Thyroid gland (tissue), 4 donors: ENCODE measurements at places on chromosomes 1 and 21. TPM values are rescaled to one million over a fixed set of nuclear protein-coding genes. Genes with fewer than 3 reads are reported as not detected.

CYP2J2 gene
- not detected for total RNA-seq

GREM2 gene
- 0.44 TPM for total RNA-seq

LRRN2 gene
- 8.6 TPM for total RNA-seq

TCHH gene
- total RNA-seq, result 0.11 TPM

DCST1 gene
- total RNA-seq, result not detected

TSPAN1 gene
- 61.2 TPM for total RNA-seq

CHRNB2 gene
- not detected for total RNA-seq

TMPRSS3 gene
- total RNA-seq, result 12.6 TPM

CELF3 gene
- total RNA-seq, result 1.4 TPM

MLLT11 gene
- total RNA-seq, result 0.46 TPM

GBP4 gene
- 2.5 TPM for total RNA-seq

DIO1 gene
- 313 TPM for total RNA-seq

FCGR3A gene
- total RNA-seq, result 8.3 TPM

CACNA1E gene
- total RNA-seq, result under 0.01 TPM

GBP1 gene
- 54.3 TPM for total RNA-seq

ATP6V1G3 gene
- total RNA-seq, result not detected

FNDC5 gene
- total RNA-seq, result 0.27 TPM

FAM151A gene
- total RNA-seq, result not detected

LY9 gene
- 0.33 TPM for total RNA-seq

- H3K27me3 ChIP-seq, result no peaks in the 10 kb centered on the region
- H3K4me3 ChIP-seq, result no peak overlapping the region
- H3K4me1 ChIP-seq, result no peaks in the 10 kb centered on the region
Measured at GRCh38 chr1:101251504-101251903, 14.7 kb downstream of the S1PR1 start.

DNA sequence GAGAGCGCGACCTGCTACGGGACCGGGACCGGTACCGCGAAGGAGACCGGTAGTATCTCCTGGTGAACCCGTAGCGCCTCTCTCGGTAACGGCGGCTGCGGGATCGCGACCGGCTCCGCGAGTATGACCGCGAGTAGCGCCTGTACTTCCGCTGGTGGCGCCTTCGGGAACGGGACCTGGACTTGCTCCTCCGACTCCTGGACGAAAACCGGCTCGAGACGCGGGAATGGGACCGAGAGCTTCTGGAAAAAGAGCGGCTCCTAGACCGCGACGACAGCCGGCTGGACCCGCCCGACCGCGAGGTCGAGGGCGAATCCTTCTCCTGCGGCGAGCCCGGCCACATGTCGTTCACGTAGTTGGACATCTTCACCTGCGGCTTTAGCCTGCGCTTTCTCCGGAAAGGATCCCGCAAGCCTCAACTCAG is 642 bp downstream of the RSRP1 start:
- H3K27me3 ChIP-seq, result no peaks in the 10 kb centered on the region
- peaks cover 24% of the 10 kb centered on the region for H3K4me1 ChIP-seq
- peak; percentile 19 for DNase-seq
- H3K27ac ChIP-seq, result peak overlapping the region; percentile 97

DNA sequence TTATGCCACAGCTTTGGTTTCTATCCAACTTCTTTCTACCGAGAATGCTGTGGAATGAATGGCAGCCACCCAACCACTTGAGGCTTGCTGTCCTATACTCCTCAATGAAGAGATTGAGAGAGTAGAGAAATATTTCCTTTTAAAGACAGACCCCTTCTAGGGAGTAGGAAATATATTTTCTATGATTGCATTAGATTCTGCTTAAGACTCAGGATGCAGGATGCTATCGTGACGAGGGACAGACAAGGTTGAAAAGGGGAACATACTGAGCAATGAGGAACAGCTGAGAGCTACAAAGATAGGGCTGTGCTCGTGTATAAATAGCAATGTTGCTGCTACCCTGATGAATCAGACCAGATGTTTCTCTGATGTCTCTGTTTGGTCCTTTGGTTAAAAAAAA is 7.1 kb upstream of the RASAL2 start:
- H3K36me3 ChIP-seq, result no peaks in the 10 kb centered on the region
- H3K4me3 ChIP-seq, result peak overlapping the region; percentile 1
- DNase-seq, result peak; percentile 81
- peaks cover 12% of the 10 kb centered on the region for H3K4me1 ChIP-seq
- H3K27me3 ChIP-seq, result no peaks in the 10 kb centered on the region

- no peaks in the 10 kb centered on the region for H3K36me3 ChIP-seq
- no peak for DNase-seq
- H3K27me3 ChIP-seq, result no peaks in the 10 kb centered on the region
- peaks cover 7% of the 10 kb centered on the region for H3K4me1 ChIP-seq
- no peak overlapping the region for H3K27ac ChIP-seq
Measured at GRCh38 chr1:192488058-192488457, 87.5 kb upstream of the RGS1 start.

DNA sequence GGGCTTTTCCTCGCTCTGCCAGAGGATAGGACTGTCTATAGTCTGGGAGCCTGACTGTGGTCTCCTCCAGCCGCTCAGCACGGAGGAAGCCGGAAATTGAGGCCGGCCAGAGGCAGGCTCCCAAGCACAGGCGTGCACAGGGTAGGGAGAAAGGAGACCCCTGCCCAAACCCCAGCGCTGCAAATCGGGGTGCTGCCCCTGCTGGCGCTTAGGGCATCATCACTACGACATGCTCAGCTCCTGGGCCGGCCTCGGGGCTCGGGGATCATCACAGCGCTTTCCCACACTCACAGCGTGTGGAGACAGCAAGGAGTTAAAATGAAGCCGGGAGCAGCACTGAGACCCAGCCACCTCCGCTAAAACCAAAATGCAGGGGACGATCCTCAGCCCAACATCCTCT is 62.8 kb upstream of the ARHGEF16 start:
- H3K27me3 ChIP-seq, result no peaks in the 10 kb centered on the region
- no peaks in the 10 kb centered on the region for H3K36me3 ChIP-seq
- H3K4me1 ChIP-seq, result peaks cover 16% of the 10 kb centered on the region

- H3K4me3 ChIP-seq, result no peak overlapping the region
- no peaks in the 10 kb centered on the region for H3K36me3 ChIP-seq
- H3K27me3 ChIP-seq, result no peaks in the 10 kb centered on the region
- no peaks in the 10 kb centered on the region for H3K4me1 ChIP-seq
Measured at GRCh38 chr1:29593601-29594382, 357.5 kb downstream of the PTPRU start.

- no peak overlapping the region for H3K27ac ChIP-seq
- no peak overlapping the region for H3K4me3 ChIP-seq
- no peaks in the 10 kb centered on the region for H3K27me3 ChIP-seq
- H3K36me3 ChIP-seq, result no peaks in the 10 kb centered on the region
- DNase-seq, result no peak
- H3K4me1 ChIP-seq, result no peaks in the 10 kb centered on the region
Measured at GRCh38 chr1:31823780-31824179, 8.0 kb upstream of the SPOCD1 start.

- no peaks in the 10 kb centered on the region for H3K27me3 ChIP-seq
- no peak overlapping the region for H3K27ac ChIP-seq
- no peak overlapping the region for H3K4me3 ChIP-seq
- H3K4me1 ChIP-seq, result no peaks in the 10 kb centered on the region
Measured at GRCh38 chr1:70685300-70686286, 274.5 kb downstream of the CTH start.

GRCh38 chr1:92343061-92343460 is 44.2 kb downstream of the RPAP2 start:
- no peak overlapping the region for H3K4me3 ChIP-seq
- no peak overlapping the region for H3K27ac ChIP-seq
- H3K27me3 ChIP-seq, result no peaks in the 10 kb centered on the region
- H3K36me3 ChIP-seq, result no peaks in the 10 kb centered on the region
- no peak for DNase-seq

DNA sequence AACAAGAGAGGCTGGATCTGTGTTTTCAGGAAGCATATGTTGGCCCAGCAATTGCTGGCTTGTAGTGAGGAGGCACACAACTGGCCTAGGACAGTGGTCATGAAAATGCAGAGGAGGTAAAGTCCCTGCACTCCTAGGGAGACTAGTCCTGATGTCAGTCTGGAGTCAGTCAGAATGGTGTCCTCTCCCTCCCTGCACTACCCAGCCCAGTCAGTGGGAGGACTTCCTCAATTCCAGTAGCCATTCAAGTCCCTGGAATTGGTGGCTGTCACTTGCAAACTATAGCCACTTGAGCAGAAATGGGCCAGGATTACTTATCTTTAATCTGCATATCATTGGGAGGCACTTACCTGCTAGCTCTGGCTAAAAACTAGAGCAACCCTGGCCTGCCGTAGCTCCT is 18.6 kb downstream of the NDUFS5 start:
- peaks cover 13% of the 10 kb centered on the region for H3K36me3 ChIP-seq
- peaks cover 11% of the 10 kb centered on the region for H3K4me1 ChIP-seq

- no peaks in the 10 kb centered on the region for H3K27me3 ChIP-seq
- no peak for DNase-seq
- no peak overlapping the region for H3K27ac ChIP-seq
- no peak overlapping the region for H3K4me3 ChIP-seq
Measured at GRCh38 chr1:4691766-4692405, 37.5 kb downstream of the AJAP1 start.

DNA sequence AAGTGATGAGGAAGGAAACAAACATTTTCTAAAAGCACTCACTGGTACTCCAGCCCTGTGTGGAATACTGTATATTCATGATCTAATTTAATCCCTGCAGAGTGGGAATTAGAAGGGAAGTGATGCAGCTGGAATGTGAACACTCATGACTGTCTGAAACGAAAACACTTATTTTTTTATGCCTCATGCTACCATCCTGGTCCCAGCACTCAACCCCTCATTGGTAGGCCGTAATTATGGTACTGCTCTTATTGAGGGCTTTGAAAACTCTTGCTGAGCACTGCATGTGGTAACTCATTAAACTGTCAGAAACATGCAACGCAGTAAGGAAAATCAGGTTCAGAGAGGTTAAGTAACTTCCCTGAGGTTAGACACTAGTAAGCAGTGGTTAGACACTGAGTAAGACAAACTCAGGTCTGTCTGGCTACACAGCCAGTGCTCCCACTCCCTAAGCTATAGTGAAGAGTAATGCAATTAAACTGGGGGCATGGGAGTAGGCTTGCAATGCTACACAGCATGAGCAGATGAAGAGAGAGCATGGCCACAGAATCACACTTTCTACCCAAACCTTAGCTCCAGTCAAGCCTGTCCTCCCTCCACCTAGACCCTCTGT is 17.3 kb upstream of the TNFSF4 start:
- no peak overlapping the region for H3K27ac ChIP-seq
- H3K27me3 ChIP-seq, result no peaks in the 10 kb centered on the region
- H3K36me3 ChIP-seq, result no peaks in the 10 kb centered on the region
- H3K4me1 ChIP-seq, result no peaks in the 10 kb centered on the region
- no peak overlapping the region for H3K4me3 ChIP-seq
- no peak for DNase-seq

DNA sequence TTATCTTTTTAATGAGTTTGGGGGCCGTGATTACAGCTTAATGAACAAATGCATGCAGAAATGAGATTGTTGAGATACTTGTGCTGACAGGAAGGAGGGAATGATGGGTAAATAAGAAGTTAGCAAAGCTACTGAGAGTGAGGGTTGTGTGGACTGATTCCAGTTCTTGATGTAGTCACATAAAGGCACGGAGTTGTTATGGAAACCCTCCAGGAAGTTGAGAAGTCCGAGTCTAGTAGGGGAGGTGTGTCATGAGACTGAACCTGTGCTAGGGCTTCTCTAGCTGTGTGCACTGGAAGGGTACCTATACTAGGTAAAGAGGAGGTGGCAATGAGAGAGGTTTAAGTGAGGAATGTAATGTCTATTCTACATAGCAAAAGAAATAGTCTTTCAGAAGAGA is 475.7 kb downstream of the USP25 start:
- H3K4me3 ChIP-seq, result no peak overlapping the region
- H3K36me3 ChIP-seq, result no peaks in the 10 kb centered on the region
- no peak for DNase-seq
- H3K4me1 ChIP-seq, result no peaks in the 10 kb centered on the region
- no peak overlapping the region for H3K27ac ChIP-seq

DNA sequence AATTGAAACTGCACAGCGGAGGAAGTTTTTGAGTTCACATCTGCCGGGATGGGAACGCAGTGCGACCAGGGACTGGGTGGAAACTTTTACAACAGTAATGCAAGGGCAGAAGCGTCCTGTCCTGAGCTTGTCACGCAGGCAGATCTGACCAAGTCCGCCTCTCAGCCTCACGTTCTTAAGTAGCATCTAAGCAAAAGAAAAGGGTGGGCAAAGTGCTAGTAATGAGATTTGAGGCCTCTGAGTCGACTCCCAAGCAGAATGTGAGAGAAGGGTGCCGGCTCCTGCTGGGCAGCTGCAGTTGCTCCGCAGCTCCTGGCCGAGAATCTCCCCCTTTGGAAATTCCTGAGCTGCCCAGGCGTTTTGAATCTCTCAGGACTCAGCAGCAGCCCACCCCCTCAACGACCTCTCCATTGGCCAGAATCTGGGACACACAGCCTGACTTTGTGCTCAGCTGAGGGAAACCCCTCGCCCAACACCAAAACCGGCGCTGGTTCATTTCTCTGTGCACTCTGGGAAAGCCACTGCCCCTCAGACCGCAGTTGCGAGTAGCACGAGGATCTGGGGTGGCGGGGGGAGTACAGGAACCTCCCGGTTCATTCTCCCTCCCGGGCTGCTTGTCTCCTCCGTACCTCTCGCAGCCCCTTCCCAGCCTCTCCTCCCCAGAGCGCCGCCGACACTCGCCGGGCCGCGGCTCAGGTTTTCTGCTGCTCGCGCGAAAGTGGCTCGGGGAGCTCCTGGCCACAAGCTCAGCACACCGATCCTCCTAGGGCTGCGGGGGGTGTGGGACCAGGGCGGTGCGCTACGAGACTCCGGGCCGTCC is 913 bp upstream of the S1PR1 start:
- no peaks in the 10 kb centered on the region for H3K27me3 ChIP-seq
- H3K4me3 ChIP-seq, result peak overlapping the region; percentile 45
- H3K27ac ChIP-seq, result peak overlapping the region; percentile 75
- H3K4me1 ChIP-seq, result peaks cover 7% of the 10 kb centered on the region

- H3K27me3 ChIP-seq, result no peaks in the 10 kb centered on the region
- no peak overlapping the region for H3K4me3 ChIP-seq
- DNase-seq, result no peak
- no peaks in the 10 kb centered on the region for H3K4me1 ChIP-seq
Measured at GRCh38 chr1:171834821-171835220, 6.5 kb upstream of the DNM3 start.

- no peak for DNase-seq
- no peaks in the 10 kb centered on the region for H3K4me1 ChIP-seq
- H3K27me3 ChIP-seq, result no peaks in the 10 kb centered on the region
- peak overlapping the region; percentile 47 for H3K27ac ChIP-seq
- no peak overlapping the region for H3K4me3 ChIP-seq
Measured at GRCh38 chr21:46056450-46056903, 41.4 kb upstream of the COL6A2 start.

- no peaks in the 10 kb centered on the region for H3K36me3 ChIP-seq
- no peaks in the 10 kb centered on the region for H3K4me1 ChIP-seq
- no peak overlapping the region for H3K27ac ChIP-seq
- no peak overlapping the region for H3K4me3 ChIP-seq
Measured at GRCh38 chr1:66692681-66693080, 59.6 kb upstream of the DYNLT5 start.

- no peaks in the 10 kb centered on the region for H3K36me3 ChIP-seq
- no peak overlapping the region for H3K4me3 ChIP-seq
- H3K27ac ChIP-seq, result no peak overlapping the region
Measured at GRCh38 chr1:173581383-173582079, 21.3 kb downstream of the SLC9C2 start.

- no peak overlapping the region for H3K4me3 ChIP-seq
- H3K27ac ChIP-seq, result no peak overlapping the region
- H3K27me3 ChIP-seq, result no peaks in the 10 kb centered on the region
- peaks cover 34% of the 10 kb centered on the region for H3K36me3 ChIP-seq
- no peak for DNase-seq
- peaks cover 6% of the 10 kb centered on the region for H3K4me1 ChIP-seq
Measured at GRCh38 chr1:165683848-165684485, 14.4 kb downstream of the ALDH9A1 start.

GRCh38 chr1:201767339-201767738 is 61.6 kb upstream of the IPO9 start:
- H3K27ac ChIP-seq, result no peak overlapping the region
- no peaks in the 10 kb centered on the region for H3K27me3 ChIP-seq
- no peaks in the 10 kb centered on the region for H3K36me3 ChIP-seq
- no peak for DNase-seq
